Heart left ventricle (tissue), 16 donors: ENCODE measurements at places on chromosomes 1 and 21. TPM values are rescaled to one million over a fixed set of nuclear protein-coding genes. Genes with fewer than 3 reads are reported as not detected.

Gene PRAMEF27
- total RNA-seq: not detected

Gene RGS4
- total RNA-seq: 0.81 TPM

- DNase-seq: no peak
These were observed 92.1 kb downstream of the SYF2 start for GRCh38 chr1:25140073-25140797.

DNA sequence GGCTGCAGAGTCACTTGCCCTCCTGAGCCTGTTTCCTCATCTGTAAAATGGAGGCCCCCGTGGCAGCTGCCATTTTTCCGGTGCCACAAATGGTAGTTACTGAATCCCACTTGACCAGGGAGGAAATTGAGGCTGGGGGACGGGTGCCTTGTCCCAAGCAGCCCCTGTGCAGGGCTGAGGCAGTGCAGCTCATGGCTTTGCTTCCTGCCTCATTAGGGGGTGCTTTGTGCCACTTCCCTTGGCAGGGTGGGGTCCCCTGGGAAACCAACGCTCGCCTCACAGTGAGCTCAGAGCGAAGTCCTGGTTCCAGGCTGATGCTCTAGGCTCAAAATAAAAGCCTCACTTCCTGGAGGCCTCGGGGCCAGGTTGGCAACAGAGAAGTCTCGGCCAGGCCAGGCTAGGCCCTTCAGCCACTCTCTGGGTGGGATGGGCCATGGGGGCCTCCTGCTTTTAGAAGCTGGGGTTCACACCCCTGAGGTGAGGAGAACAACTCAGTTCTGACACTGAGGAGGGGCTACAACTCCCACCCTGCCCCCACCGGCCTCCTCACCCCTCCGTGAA lies 6.8 kb downstream of the LAPTM5 start:
- DNase-seq: no peak

- no peak for DNase-seq
These were observed 108.6 kb downstream of the CASZ1 start for GRCh38 chr1:10687782-10688408.

DNA sequence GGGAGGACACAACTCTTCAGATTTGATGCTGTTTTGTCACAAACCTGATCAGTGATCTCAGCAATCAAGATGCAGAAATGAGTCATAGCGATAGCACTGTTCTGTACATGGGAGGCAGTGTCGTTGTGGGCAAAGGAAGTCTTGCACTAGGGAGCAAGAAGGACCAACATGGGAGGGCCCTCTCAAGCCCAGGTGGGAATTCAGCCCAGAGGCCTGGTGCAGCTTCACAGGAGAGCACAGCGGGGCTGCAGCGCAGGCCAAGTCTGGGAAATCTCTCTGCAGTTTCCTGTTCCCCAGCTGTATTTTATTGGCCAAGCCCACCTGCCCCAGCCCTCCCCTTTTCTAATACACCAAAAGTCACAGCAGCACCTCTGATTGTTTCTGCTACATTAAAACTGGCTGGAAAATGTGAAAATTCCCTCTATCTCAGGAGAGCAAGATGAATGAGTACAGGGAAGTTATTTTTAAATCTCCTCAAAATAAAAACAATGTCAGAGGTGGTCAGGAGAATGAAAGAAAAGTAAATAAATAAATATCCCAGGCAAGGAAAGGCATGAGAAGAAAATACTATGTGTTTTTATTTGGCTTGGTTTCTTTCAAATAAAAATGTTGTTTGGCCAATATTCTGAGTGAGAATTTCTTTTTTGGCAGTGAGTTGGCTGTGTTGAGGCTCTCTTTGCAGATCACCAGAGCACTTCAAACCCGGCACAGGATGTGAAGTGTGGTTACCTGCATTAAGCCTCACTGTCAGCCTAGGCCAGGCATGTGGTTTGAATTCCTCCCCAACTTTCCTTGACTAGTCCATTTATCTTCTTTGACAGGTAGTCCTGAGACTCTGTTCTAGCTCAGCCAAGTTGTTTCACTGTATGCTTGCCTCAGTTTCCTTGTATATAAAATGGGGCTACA lies 422.1 kb downstream of the PLPP3 start:
- no peak for DNase-seq
